ENCODE measurements at places on chromosomes 11 and 22.
A peak's percentile ranks its signal among the peaks of the same experiment; 100 is the strongest.

DNA sequence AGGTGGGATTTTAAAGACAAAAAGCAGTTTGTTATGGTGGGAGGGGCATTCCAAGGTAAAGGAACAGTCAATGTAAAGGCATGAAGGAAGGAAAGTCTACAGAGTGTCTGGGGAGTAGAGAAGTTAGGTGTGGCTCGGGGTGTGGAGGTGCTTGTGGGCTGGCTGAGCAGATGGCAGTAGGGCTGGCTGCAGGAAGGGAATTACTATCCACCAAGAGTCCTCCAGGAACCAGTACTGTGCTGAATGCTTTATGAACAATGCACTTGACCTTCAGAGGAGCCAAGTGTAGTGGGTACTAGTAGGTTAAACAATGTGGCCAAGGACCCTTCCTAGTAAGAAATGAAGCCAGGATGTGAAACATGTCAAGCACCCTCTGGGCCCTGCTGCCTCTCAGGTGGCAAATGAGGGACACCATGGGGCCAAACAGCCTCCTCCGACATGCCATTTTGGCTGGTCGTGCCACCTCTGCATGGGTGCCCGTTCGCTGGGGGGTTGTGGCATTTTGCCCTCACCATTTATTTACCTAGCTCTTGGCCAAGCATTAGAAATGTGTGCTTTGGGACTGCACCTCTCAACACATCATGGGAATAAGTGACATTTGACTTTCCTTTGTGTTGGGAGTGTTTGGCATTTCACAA lies 123.6 kb upstream of the TENM4 start:
- no peak for DNase-seq

- peak; percentile 37 for DNase-seq
These were observed 1.0 kb downstream of the ANKRD42 start for GRCh38 chr11:83194281-83195142.

GRCh38 chr11:37598381-37598780 lies 1000.3 kb upstream of the RAG2 start:
- DNase-seq: no peak

GRCh38 chr22:26464312-26464711 lies 19.3 kb downstream of the HPS4 start:
- no peak for DNase-seq

DNA sequence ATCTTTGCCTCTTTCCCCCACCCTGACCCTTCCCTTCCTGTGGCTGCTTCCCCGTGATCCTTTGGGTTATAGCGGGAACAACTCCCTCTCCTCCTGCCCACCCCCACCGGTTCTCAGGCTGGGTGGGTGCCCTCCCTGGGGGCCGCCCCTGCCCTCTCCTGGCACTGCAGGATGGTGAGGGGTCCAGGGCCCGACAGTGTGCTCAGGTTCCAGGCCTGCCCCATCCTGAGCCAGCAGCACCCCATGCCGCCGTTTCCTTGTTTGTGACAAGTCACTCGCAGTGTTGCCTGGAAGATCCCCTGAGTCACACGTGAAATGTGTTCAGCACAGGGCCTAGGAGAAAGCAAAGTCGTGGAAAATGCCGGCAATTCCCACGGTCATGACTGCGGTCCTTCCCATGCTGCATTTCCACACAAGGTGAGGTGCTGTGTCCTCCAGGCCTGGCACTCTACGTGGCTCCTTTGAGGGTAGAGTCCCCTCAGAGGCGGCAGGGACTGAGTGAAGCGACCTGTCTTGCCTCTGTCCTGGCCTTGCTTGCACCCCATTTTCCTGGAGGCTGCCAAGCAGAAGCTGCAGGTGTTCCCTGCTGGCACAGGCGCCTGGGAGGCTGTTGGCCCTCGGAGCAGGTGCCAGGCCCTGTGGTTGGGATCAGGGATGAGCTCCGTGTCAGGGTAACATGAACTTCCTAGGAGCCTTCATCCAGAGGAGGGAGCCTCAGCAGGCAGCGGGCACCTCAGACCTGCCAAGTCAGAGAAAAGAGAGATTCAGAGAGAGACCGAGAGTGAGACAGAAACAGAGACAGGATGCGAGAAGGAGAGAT lies 80.5 kb upstream of the LINC01488 start:
- no peak for DNase-seq

DNA sequence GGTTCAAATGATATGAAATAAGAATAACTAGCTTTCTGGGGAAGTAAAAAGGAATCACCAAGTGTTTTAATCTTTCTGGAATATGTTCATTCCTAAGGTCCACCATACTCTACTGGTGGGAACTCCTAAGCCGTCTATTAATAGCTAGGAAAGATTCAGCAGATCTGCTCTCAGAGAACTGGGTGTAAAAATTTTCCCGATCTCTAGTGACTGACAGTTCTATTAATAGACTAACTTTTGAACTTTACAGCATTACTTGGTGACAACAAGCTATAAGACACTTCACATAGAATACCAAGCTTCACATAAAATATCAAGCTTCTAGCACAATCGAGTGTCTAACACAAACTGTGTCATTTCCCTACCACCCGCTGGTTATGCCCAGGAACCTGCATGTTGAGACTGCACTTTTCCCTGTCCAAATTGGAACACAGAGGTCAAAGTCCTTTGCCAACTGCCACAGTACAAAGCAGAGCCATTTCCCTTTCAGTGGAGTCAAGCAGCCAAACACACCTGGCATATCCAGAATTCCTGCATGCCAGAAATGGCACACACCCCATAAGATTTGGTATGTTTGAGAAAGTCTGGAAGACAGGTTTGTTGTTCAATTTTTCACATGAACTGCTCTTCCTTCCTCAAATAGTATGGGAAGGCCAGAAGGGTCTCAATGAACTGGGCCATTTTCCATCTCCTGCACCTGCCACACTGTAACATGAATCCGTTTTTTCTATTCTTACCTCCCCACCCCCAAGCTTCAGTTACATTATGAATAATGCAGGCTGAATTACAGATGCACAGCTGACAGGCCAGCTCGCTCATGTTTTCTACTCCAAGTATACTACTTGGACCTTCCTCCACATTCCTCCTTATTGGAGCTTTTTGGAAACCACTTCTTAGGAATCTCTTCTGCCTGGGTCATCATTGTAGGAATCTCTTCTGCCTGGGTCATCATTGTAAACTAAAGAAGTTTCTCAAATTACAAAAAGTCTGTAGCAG lies 3.7 kb downstream of the OSBP start:
- no peak for DNase-seq

DNA sequence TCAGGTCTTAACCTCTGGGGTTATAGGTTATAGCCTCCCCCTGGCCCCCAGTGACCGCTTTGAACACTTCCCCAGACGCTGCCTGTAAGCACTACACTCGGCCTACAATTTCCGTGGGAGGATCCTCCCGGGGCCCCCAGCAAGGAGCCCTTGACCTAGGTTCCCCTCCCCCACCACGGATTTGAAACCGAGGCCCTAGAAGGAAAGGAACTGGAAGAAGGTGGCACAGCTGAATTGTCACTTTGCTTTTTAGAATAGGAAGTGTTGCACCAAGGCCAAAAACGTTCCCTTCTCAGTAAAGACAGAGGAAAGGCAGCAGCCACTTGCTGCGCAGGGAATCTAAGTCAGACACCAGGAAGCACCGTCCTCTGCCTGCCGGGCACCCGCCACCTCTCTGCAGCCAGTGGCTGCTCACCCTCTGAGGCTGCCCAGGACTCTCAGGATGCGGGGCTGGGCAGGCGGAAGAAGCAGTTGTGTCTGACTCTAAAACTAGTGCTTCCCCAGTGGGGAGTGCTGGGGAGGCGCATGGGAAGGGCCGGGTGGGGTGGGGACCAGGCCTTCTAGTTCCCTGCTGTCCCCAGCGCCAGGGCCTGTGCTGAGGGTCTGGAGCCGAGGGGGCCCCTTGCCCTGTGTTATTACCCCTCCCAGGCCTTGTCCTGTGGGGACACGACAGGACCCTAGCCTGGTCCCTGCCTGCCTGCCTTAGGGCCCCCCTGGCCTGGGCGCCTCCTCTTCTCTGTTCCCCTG lies 7.9 kb upstream of the FLRT1 start:
- no peak for DNase-seq

DNA sequence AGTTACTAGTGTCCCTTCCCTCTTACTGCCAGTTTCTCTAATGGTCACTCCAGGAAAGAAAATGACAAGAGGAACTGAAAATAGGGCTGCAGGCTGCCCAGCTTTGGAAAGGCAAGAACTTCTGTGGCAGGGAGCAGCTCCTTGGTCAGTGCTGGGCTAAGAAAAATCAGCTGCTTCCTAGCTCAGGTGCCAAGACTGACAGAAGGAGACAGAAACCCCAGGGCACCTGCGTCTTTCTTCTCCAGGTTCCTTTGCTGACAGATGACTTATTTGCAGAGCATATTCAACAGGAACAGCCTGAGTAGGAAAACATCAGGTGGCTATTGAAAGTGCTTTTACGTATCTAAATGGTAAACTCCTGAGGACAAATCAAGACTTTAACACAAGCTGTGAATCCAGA lies 25.4 kb downstream of the MAML2 start:
- DNase-seq: no peak

- DNase-seq: no peak
These were observed 22.4 kb upstream of the GNB1L start for GRCh38 chr22:19876941-19877625.

- DNase-seq: peak; percentile 27
These were observed 64.9 kb downstream of the DEPDC5 start for GRCh38 chr22:31818481-31819392.

DNA sequence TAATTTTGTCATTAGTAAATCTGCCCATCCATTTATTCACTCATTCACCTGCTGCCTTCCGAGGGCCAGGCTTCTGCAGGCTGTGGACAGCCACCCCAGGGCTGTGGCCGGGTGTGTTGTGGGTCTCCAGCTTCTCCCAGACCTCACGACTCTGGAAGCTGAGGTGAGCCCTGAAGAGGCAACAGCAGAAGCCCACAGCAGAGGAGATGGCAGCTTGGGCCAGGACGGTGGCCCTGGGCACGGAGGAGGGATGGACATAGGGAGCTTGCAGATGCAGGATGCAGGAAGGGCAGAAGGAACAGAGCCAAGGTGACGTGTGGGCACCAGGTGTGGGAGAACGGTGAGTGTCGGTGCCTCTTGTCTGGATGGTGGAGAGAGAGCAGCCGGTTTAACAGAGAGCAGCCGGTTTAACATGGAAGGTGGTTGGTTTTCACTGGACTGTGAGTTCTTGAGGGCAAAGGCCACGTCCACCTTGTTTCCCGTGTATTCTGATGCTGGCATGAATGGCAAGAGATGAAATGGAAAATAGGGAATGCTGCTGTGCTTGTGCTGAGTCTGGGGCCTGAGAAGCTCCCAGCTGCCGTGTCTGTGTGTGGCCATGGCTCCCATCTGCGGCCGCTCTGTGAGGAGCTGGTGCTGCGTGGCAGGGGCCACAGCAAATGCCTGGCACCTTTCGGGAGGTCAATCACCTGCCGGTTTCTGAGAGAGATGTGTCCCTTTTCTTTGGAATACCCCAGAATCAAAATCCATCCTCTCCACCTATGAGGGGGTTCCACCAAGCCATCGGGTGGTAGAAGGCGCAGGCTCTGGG lies 669.9 kb downstream of the BRD1 start:
- DNase-seq: no peak

GRCh38 chr11:10930224-10930971 lies 72.5 kb upstream of the ZBED5 start:
- no peak for DNase-seq

- no peak for DNase-seq
These were observed 32.4 kb downstream of the PIK3IP1 start for GRCh38 chr22:31259798-31260473.

DNA sequence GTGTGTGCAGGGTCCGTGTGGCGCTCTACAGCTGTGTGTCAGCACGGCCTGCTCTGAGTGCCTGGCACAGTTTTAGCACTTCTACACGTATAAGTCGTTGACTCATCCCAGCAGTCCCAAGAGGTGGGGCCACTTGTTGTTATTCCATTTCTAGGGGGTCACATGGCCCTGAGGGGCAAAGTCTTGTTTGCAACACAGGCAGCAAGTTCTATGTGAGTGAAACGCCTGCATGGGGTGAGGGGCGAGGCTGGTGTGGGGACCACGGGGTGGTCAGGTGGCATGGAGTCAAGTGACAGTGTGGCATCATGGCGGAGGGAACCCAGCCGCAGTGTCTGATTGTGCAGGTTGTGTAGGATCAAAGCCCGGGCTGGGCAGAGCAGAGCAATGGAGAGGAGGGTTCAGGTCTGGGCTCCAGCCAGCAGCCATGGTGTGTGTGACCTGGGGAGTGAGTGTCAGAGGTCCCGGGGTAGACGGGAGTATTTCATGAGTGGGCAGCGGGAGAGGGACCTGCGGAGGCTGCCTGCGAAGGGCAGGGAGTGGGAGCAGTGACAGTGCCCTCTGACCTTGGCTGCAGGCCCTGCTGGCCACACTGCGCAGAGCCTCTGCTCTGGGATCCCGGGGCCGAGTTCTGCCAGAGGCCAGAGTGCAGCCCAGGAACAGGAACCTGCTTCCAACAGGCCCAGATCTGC lies 27.9 kb downstream of the SHANK3 start:
- DNase-seq: no peak

DNA sequence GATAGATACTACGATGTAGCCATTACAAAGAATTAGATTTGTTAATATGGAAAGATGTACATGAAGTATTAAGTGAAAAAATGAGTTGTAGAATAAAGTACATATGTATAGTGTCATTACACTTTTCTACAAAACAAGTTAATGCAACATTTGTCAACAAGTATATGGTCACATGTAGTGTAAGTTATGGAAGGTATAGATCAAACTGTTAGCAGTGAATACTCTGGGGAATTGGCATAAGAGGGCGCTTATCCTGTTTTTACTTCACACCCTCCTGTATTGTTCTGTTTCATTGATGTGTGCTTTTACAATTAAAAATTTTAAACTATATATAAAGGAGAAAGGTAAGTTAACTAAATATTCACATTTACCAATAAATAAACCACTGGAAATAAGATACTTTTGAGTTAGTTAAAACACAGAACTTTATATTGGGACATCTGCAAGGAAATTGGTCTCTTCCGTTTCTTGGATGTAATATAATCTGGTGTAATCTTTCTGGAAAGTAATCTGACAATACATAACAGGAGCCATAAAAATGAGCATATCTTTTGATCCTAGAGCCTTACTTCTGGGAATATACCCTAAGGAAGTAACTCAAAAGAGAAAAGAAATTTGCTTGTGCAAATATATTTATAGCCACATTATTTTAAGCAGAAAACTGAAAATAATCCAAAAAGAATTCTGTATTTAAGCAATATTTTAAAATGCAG lies 34.5 kb downstream of the CSTPP1 start:
- no peak for DNase-seq

GRCh38 chr11:80365980-80366379 lies 925.1 kb upstream of the TENM4 start:
- DNase-seq: no peak

GRCh38 chr11:15897211-15897960 lies 459.0 kb downstream of the SOX6 start:
- DNase-seq: no peak

GRCh38 chr11:92852946-92853345 lies 116.5 kb upstream of the MTNR1B start:
- no peak for DNase-seq

DNA sequence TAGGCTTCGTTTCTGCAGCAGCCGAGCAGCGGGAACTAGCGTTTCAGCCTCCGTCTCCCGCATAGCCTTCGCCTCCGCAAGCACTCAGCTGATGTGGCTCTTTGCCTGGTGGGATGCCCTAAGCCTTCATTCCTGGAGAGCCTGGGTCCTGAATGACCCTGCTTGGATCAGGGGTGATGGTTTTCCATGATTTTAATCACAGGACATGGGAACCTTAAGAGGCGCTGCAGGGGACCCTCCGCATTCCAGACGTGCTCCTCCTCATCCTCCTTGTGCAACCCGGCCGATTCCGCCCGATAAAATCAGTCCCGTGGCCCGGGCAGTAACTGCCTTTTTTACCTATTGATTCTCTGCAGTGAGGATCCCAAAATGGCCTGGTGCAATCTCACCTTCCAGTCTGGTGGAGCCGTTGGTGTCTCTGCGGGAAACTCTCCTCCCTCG lies 8.2 kb downstream of the C11orf21 start:
- DNase-seq: no peak

- DNase-seq: no peak
These were observed 11.1 kb downstream of the CERK start for GRCh38 chr22:46726986-46727317.

GRCh38 chr11:27204529-27204928 lies 158.5 kb downstream of the CCDC34 start:
- DNase-seq: no peak

Measured in stimulated activated CD4-positive, alpha-beta T cell treated with anti-CD3 and anti-CD28 coated beads, TNF-alpha, amount 100 ng/mL, for 48 hours (primary cell).